ENCODE measurements at places on chromosomes 1 and 21.
A peak's percentile ranks its signal among the peaks of the same experiment; 100 is the strongest.

- no peak for DNase-seq
Measured at GRCh38 chr1:33330361-33330890, 9.5 kb upstream of the A3GALT2 start.

GRCh38 chr1:160376525-160377131, 9.8 kb downstream of the NHLH1 start:
- peak; percentile 55 for DNase-seq

GRCh38 chr1:157992031-157992832, 1.2 kb upstream of the KIRREL1 start:
- peak; percentile 83 for DNase-seq

DNA sequence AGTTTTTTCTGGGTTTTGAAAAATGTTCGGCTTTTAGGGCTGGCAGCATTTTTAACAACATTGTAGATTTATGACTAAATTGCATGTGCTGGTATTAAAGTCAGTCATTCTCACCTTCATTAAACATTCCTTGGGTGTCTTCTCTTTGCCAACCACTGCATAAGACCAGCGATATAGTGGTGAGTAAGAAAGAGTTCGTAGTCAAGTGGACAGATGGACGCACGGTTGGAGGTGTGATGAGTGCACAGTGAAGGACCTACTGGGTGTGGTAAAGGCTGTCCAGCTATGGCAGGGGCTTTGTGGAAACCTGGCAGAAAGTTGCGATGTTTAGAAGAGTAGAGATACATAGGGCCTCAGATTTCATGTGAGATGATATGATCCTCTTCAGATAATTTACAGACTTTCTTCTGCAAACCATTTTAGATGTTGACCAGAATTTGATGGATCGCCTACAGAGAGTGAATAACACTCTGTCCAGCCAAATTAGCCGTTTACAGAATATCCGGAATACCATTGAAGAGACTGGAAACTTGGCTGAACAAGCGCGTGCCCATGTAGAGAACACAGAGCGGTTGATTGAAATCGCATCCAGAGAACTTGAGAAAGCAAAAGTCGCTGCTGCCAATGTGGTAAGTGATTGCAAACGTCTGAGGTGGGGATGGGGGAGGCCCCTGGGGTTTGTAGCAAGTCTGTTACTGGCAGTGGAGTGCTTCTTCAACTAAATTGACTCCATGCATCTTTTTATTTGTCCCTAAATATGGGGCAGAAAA, 56.0 kb upstream of the LAMC2 start:
- no peak for DNase-seq
